ENCODE measurements at places on chromosomes 12 and 14.

- no peak for DNase-seq
Observed at GRCh38 chr12:96395236-96395635, 5.0 kb downstream of the CDK17 start.

- no peak for DNase-seq
Observed at GRCh38 chr14:101870273-101870939, 94.0 kb upstream of the DYNC1H1 start.

GRCh38 chr14:86373886-86374285 lies 843.9 kb downstream of the FLRT2 start:
- no peak for DNase-seq

DNA sequence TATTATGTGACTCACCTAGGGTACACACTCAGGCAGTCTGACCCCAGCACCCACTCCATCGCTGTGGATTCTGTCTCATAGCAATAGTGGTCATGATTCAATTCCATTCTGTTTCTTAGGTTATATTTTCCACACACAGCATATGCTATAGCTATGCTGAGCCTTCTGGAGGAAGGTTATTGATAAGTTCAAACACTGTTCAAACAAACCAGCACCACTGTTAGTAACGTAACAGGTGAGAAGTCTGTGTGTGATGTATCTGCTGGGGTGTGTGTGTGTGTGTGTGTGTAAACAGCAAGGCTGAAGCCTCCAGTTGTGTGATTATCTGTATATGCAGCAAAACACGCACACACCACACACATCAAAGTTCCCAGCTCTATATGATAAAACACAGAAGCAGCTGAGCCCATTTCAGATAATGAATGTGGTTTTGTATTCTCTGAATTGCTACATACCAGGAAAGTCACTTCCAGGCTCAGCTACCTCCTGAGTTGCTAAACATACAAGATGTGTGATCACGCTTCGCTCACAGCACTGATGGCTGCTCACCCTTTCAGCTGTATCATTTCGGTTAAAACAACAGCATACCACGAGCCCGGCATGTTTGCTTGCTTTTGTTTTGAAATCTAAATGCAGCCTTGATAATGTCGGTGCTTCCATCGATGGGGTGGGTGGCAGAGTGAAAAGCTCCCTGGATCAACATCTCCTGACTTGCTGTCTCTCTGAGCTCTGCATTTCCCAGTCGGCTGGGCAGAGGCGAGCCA lies 6.8 kb upstream of the SYNE3 start:
- DNase-seq, result peak; percentile 43
